ENCODE measurements at places on chromosomes 6 and 20. TPM values are rescaled to one million over a fixed set of nuclear protein-coding genes. Genes with fewer than 3 reads are reported as not detected.

KHDC1 gene
- 2.9 TPM for total RNA-seq

SYNDIG1 gene
- 8.7 TPM for total RNA-seq

MYCT1 gene
- total RNA-seq, result 0.61 TPM

OPRL1 gene
- 2.8 TPM for total RNA-seq

IPCEF1 gene
- total RNA-seq, result 0.16 TPM

SPEF1 gene
- 0.45 TPM for total RNA-seq

FKBP5 gene
- total RNA-seq, result 4.6 TPM

ZNF334 gene
- 8.5 TPM for total RNA-seq

INSM1 gene
- total RNA-seq, result not detected

PSMB1 gene
- total RNA-seq, result 192 TPM

DNPH1 gene
- total RNA-seq, result 15.1 TPM

TBX18 gene
- 12.2 TPM for total RNA-seq

FRS3 gene
- total RNA-seq, result 3.6 TPM

DBNDD2 gene
- 11.3 TPM for total RNA-seq

CDS2 gene
- total RNA-seq, result 46.3 TPM

PTK7 gene
- 728 TPM for total RNA-seq

PTK6 gene
- total RNA-seq, result 0.18 TPM

KCNQ2 gene
- 11.5 TPM for total RNA-seq

SGK1 gene
- 118 TPM for total RNA-seq

LY6G6D gene
- not detected for total RNA-seq

TCP11 gene
- not detected for total RNA-seq

SIM1 gene
- not detected for total RNA-seq

ABCF1 gene
- total RNA-seq, result 60.3 TPM

GSTA2 gene
- not detected for total RNA-seq

PEX7 gene
- 6.2 TPM for total RNA-seq

C20orf144 gene
- total RNA-seq, result not detected

BPI gene
- total RNA-seq, result not detected

FAM209A gene
- total RNA-seq, result 0.32 TPM

BPIFB2 gene
- total RNA-seq, result not detected

RBM24 gene
- 22.7 TPM for total RNA-seq

All from astrocyte (in vitro differentiated cells and primary cell).